ENCODE measurements at places on chromosomes 12 and 14.

DNA sequence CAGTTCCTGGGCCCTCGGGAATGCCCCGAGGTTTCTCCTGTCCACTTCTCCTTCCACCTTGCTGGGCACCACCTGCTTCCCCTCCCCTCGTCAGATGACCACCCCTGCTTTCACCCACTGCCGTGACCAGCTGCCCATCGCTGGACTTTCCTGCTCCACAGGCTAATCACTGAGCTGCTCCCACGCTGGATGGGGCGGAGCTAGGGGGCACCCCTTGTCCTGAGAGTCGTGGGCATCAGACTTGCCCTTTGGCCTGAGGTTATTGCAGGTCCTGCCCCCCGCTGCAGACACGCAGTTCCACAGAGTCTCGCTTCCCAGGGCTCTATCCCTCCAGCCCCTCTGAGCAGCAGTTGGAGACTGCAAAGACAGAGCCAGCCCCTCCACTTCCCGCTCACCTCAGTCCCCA is 427 bp downstream of the SLC6A12 start:
- DNase-seq = no peak

DNA sequence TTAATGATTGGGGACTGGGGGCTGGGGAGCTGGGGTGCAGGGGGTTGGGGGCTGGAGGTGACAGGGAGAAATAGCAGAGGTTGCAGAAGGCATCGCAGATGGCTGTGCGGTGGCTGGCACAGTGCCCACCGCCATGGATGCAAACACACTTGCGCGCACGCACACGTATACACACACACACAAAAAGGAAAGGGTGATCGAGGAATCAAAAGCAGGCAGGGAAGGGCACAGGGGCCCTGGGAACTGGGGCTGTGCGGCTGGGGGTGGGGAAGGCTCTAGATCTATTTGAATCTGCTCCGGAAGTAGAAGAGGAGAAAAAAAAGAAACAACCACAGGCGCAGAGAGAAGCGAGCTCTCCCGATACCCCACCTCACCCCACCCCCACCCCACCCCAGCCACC is 39.4 kb downstream of the ZFHX2 start:
- no peak for DNase-seq

- DNase-seq = peak; percentile 9
These were observed 126.7 kb upstream of the CCDC196 start for GRCh38 chr14:66359500-66359899.

DNA sequence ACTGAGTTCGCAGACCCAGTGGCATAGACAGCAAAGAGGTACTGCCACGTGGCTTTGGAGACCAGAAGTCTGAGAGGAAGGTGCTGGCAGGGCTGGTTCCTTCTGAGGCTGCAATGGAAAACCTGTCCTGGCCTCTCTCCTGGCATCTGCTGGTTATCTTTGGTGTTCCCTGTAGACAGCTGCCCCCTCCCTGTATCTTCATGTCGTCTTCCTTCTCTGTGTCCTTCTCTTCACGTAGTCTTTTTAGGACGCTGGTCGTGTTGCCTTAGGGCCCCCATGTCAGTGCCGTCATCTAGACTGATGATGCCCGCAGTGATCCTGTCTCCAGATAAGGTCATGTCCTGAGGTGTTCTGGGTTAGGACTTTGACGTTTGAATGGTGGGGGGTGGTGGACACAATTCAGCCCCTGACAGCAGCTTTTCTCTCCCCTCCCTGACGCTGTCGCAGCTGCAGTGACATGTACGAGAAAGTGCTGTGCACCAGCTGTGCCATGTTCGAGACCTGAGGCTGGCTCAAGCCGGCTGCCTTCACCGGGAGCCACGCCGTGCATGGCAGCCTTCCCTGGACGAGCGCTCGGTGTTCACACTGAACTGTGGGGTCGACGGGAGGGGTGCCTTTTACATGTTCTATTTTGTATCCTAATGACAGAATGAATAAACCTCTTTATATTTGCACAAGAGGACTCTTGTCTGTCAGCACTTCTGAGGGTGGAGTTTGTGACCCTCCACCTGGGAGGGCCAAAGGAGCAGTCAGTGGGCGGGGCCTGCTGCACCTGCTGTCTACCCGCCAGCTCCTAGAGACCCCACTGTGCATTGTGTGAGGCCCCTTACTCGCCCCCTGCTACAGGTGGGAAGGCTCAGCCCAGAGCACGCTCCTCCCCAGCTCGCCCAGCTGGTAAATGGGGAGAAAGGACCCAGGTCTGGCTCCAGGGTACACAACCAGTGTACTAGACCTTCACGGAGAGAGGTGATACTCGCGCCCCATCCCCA is 6.3 kb downstream of the SIVA1 start:
- no peak for DNase-seq

- DNase-seq = no peak
These were observed 8.3 kb downstream of the PYGL start for GRCh38 chr14:50936016-50936340.

DNA sequence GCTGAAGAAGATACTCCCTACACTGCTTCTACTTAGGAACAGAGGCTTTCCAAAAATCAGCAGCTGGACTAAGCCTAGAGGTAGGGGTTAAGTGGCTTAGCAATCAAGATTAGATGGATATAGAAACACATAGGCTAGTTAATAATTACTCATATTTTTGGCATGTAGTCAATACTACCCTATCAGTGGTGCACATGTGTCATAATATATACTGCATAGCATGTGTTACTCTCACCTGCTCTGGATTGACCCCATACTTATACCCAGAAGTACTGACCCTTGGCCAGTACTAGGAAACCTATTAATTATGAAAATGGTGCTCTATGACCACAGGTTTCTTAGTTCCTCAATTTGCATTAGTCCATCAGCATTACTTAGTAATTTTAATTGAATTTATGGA is 528.4 kb upstream of the LMO3 start:
- DNase-seq = no peak

GRCh38 chr14:76762411-76763095 is 1.3 kb downstream of the VASH1 start:
- DNase-seq = no peak

DNA sequence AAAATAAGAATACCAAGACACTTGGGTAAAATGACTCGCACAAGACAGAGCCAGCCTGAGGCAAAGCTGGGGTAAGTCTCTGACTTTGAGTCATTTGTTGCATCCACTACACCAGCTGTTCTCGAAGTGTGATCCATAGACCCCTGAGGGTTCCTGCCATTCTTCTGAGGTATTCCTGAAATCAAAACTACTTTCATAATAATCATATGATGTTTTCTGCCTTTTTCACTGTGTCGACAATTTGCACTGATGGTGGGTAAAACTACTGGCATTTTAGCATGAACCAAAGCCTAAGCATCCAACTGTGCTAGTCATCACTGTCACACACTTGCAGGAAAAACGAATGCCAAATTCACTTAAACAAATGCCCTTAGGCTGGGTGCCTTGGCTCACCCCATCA is 135.5 kb upstream of the FUT8 start:
- DNase-seq = no peak

GRCh38 chr12:94731733-94732360 is 81.5 kb upstream of the TMCC3 start:
- DNase-seq = no peak

DNA sequence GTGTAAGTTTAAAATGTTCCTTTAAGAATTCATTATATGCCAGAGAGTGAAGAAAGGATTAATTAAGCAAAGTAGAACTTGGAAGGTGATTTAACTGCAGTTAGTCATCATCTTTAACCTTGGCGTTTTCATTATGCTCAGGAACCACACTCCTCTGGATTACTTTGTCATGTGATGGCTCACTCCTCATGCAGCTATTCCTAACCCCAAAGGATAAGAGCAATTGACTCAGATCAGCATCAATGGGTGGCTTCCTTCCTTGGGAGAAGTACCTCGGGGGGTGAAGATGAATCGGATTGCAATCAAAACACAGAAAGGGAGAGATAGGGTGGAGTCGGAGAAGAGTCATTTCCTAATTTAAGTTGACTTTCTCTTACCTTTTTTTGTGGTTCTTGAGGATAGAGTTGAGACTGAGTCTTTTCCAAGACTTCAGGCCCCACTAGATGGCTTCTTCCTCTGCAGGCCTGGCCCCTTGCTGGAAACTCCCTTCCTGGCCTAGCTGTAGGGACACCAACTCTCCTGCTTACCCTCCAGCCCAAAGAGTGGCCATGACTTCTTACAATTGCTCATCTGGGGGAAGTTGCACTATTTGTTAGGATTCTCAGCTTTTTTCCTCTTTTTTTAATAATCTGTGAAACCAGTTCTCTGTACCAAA is 238.6 kb upstream of the DDHD1 start:
- DNase-seq = no peak

GRCh38 chr12:94753036-94753679 is 102.8 kb upstream of the TMCC3 start:
- DNase-seq = no peak

GRCh38 chr12:47941475-47941780 is 22.0 kb upstream of the TMEM106C start:
- no peak for DNase-seq

DNA sequence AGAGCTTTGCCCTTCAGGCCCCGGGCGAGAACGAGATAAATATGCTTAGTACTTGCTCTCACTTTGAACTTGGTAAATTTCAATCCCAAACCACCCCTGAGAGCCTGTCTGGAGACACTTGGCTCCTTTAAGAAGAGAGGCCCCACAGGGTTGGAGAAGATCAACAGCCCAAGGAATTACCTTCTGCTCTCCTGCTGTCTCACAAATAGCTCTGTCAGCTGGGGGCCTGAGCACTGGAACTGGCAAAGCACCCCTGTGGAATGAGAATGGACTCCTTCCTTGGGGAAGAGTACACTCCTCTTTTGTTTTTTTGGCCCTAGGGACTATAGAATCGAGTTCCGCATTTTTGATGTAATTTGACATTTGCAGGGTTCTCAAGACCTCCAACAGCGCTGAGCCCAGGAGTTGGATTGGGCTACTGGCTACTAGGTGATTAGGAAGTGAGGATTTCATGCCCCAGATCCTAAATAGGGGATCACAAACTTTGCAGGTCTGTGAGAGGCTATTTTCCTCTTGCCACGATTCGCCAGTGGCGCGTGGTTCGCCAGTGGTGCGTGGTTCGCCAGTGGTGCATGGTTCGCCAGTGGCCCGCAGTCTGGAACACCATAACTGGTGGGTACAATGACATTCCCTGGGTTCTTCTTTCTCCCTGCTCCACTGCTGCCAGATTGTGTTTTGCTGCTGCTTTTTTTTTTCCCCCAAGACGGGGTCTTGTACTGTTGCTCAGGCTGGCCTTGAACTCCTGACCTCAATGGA is 17.8 kb upstream of the MEG3 start:
- DNase-seq = no peak

Measured in T-helper 17 cell (primary cell).